ENCODE measurements at places on chromosomes 3 and 15. TPM values are rescaled to one million over a fixed set of nuclear protein-coding genes. Genes with fewer than 3 reads are reported as not detected.

The TRIM69 gene
- 24.7 TPM for total RNA-seq

The GLDN gene
- total RNA-seq: 66.0 TPM

The MAGEL2 gene
- total RNA-seq: 0.27 TPM

The MOBP gene
- total RNA-seq: not detected

The DTX3L gene
- total RNA-seq: 45.9 TPM

The SERPINI1 gene
- 15.4 TPM for total RNA-seq

The CCK gene
- not detected for total RNA-seq

The OR5H15 gene
- total RNA-seq: not detected

The CNTN4 gene
- total RNA-seq: 3.3 TPM

The LRRC49 gene
- total RNA-seq: 8.5 TPM

The HRG gene
- not detected for total RNA-seq

The ANKUB1 gene
- not detected for total RNA-seq

The GP5 gene
- not detected for total RNA-seq

The TAGLN3 gene
- not detected for total RNA-seq
